DND-41 (cell line): ENCODE measurements at places on chromosomes 7 and 10.

GRCh38 chr10:106355450-106355849 lies 809.1 kb downstream of the SORCS1 start:
- H3K4me3 ChIP-seq = no peak overlapping the region
- no peaks in the 10 kb centered on the region for H3K36me3 ChIP-seq
- no peak for DNase-seq
- no peaks in the 10 kb centered on the region for H3K27me3 ChIP-seq

DNA sequence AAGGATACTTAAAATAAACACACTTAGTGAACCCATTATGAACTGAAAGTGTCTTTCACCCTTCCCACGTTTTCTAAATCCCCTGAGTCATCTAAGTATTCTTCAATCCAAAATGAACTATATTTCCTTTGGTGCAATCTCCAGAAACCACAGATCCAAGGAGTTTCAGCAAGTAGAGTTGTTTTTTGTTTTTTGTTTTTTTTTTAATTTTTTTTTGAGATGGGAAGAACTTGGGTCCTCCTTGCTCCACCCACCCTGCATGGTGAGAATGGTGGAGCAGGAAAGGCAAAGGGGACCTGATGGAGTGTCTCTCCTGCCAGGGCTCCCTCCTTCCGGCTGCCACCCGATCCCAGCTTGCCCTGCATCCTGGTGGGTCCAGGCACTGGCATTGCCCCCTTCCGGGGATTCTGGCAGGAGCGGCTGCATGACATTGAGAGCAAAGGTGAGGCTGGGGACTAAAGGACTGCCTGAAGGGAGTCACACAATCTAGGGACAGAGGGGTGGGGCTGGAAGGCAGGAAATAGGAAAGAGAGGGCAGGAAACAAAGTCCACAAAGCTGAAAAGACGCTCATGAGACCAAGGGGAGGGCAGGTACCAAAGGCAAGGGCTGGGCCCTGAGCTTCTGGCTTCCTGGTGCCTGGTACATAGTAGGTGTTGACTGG lies 12.1 kb downstream of the ATG9B start:
- H3K27me3 ChIP-seq = no peaks in the 10 kb centered on the region
- peaks cover 27% of the 10 kb centered on the region for H3K4me1 ChIP-seq
- H3K4me3 ChIP-seq = no peak overlapping the region
- H3K36me3 ChIP-seq = no peaks in the 10 kb centered on the region
- H3K27ac ChIP-seq = no peak overlapping the region

- no peak overlapping the region for H3K4me3 ChIP-seq
- no peak overlapping the region for H3K27ac ChIP-seq
- DNase-seq = no peak
- no peaks in the 10 kb centered on the region for H3K4me1 ChIP-seq
- no peaks in the 10 kb centered on the region for H3K36me3 ChIP-seq
- no peaks in the 10 kb centered on the region for H3K27me3 ChIP-seq
Observed at GRCh38 chr10:116857156-116857555, 7.9 kb downstream of the ENO4 start.

DNA sequence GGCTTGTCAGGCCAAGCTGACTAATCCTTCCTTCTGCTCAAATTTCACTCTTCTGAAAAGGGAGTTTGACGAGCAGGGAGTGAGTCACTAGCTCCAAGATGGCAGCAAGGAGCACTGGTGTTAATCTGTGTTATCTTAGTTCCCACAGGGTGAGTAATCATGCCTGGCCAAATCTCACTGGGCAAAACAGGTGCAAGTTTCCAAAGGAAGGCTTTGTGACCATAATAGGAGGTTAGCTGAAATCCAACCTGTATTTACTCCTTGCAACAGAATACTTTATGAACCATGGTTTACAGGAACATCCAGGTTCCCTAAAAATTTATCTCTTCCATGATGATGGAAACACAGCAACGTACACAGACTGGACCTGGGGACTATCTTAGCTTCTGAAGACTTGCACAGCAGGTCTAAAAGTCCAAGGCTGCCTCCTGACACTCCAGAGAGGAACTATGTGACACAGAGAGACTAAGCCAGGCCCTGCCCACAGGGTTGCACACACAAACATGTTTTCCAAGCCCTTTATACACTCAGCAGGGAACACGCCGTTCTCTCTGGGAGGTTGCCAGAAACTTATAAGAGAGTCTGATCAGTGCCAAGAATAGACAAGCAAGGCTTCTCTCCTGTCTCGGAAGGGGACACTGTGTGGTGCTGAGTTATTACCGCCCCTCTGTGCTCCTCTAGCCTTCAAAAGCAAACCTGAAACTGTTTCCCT lies 46.3 kb downstream of the PDK4 start:
- H3K4me1 ChIP-seq = no peaks in the 10 kb centered on the region; the same call in 1 of the 2 replicates
- no peaks in the 10 kb centered on the region for H3K27me3 ChIP-seq
- no peak for DNase-seq
- no peak overlapping the region for H3K27ac ChIP-seq
- H3K4me3 ChIP-seq = no peak overlapping the region

DNA sequence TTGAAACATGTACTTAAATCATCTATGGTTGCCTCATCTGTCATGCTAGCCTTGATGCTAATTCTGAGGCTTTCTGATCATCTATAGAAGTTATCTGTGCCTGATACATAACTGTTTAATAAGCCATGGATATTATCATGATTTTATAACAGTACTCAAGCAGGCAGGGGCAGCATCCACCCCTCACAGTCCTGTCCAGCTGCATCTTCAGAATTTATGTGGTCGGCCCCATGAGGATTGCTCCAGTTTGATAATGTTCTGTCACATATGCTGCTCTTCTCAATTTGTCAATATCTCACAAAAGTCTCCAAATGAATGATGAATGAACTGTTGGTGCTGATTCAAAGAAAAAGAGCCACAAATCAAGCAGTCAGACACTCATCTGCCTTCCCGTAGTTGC lies 335.1 kb upstream of the POM121L12 start:
- no peak overlapping the region for H3K27ac ChIP-seq
- H3K4me3 ChIP-seq = no peak overlapping the region
- no peaks in the 10 kb centered on the region for H3K27me3 ChIP-seq

- no peaks in the 10 kb centered on the region for H3K36me3 ChIP-seq
- H3K4me3 ChIP-seq = no peak overlapping the region
- no peak for DNase-seq
- H3K27me3 ChIP-seq = no peaks in the 10 kb centered on the region
Observed at GRCh38 chr10:121615435-121615793, 17.2 kb upstream of the FGFR2 start.

- no peak for DNase-seq
- H3K27ac ChIP-seq = no peak overlapping the region
- no peaks in the 10 kb centered on the region for H3K4me1 ChIP-seq
- no peaks in the 10 kb centered on the region for H3K27me3 ChIP-seq
- no peaks in the 10 kb centered on the region for H3K36me3 ChIP-seq
Observed at GRCh38 chr7:47654672-47655298, 72.9 kb upstream of the TNS3 start.

- H3K27me3 ChIP-seq = no peaks in the 10 kb centered on the region
- no peak overlapping the region for H3K27ac ChIP-seq
- no peak overlapping the region for H3K4me3 ChIP-seq
- no peaks in the 10 kb centered on the region for H3K4me1 ChIP-seq
Observed at GRCh38 chr10:75593692-75594556, 162.5 kb downstream of the LRMDA start.

DNA sequence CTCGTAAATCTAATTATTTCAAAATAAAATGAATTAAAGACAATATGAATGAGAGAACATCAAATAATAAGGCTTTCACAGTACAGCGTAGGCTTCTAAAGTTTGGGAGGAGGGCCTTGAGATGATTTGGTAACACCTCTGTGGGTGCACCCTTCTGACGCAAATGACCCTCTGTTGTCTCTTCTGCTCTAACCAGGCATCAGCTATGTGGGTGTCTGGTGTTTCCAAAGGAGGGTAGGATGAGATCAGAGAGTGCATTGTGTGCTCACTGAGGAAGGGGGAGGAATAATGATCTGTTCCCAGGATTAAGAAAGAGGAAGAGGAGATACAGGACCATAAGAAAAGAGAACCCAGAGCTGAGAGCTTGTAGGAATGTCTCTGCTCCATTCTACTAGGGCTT lies 420.4 kb downstream of the SDK1 start:
- peaks cover 3% of the 10 kb centered on the region for H3K27me3 ChIP-seq
- DNase-seq = no peak
- H3K36me3 ChIP-seq = no peaks in the 10 kb centered on the region
- no peaks in the 10 kb centered on the region for H3K4me1 ChIP-seq
- no peak overlapping the region for H3K4me3 ChIP-seq

- peaks cover 3% of the 10 kb centered on the region for H3K27me3 ChIP-seq
- no peak overlapping the region for H3K27ac ChIP-seq
- no peak overlapping the region for H3K4me3 ChIP-seq
- H3K36me3 ChIP-seq = no peaks in the 10 kb centered on the region
- H3K4me1 ChIP-seq = no peaks in the 10 kb centered on the region
- no peak for DNase-seq
Observed at GRCh38 chr7:74037609-74038008, 9.6 kb downstream of the ELN start.

DNA sequence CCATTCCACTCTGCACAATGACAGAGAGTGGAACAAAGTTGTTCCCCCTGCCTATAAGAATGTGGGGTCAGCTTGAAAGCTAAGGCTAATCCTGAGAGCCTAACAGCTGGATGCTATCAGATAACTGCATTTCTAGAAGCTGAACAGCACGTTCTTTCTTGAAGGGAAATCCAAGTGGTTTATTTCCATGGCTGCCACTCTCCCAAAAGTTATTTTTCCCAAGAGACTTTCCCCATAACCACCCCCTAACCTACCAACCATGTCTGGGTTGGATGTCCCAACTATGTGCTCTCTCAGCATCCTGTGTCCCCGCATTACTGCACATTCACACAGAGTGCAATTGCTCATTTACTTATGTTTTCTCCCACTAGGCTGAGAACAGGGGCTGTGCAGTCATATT lies 140.7 kb upstream of the ANKRD1 start:
- peaks cover 16% of the 10 kb centered on the region for H3K4me1 ChIP-seq
- H3K27ac ChIP-seq = peak overlapping the region; percentile 43
- H3K4me3 ChIP-seq = no peak overlapping the region
- H3K27me3 ChIP-seq = no peaks in the 10 kb centered on the region
- no peak for DNase-seq

DNA sequence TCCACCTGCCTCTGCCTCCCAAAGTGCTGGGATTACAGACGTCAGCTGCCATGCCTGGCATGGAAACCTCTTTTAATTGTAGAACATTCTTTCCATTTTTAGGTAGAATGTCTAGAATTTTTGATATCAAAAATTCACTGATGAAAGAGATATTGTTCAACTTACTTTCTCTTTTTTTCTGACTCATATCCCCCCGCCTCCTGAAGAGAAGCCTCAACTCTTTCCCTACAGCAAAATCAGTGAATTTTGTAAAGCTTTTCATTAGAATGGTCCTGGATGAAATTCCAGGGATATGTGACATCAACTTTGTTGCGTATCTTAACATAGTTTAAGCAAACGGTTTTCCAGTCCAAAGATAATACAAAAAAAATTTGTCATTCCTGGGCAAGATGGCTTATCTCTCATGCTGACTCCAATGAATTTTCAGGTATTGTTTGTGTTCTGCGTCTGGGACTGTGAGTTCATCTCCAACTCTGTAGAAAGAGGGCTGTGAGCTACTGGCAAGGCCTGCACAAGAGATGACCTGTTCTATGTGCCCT lies 256.8 kb downstream of the BMPER start:
- H3K4me1 ChIP-seq = no peaks in the 10 kb centered on the region
- no peak overlapping the region for H3K4me3 ChIP-seq
- no peak for DNase-seq

DNA sequence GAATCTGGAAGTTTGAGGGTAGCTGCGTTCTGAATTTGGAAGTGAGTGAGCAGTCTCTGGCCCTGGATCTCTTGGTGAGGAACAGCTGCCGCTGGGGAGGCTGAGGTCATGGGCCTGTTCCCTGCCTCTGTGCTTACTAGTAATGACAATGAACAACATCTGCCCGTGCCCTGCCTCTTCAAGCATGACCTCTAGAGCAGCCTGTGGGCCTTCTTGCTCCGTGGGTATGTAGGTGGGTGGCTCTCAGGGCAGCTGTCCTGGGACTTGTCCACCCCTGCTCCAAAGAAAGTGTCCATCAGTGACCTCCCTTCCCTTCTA lies 186.2 kb downstream of the CXCL12 start:
- H3K36me3 ChIP-seq = no peaks in the 10 kb centered on the region
- no peak for DNase-seq
- no peaks in the 10 kb centered on the region for H3K4me1 ChIP-seq

DNA sequence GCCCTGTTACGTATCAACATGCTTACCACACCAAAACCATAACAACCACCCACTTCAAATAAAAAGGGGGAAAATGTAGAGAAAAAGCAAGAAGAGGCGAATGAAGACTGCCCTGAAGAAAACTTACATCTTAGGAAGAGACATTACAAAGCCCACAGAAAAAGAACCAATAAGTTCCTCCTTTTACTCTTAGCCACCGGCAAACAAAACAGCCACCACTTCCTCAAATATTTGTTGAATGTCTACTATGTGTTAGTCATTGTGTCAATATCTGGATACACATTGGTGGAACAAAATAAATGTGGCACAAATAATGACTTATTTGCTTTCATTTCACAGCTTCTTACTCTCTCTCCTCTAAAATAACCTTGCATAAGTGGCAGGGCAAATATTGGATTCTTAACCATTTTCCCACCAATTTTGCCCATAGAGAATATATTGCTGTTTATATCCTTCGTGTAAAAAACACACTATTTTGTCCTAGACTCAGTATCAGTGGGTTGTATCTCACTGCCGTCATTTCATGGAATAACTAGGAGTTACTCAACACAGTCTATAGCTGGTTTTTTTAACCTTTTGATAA lies 106.8 kb downstream of the ANK3 start:
- no peak for DNase-seq
- H3K27ac ChIP-seq = no peak overlapping the region
- no peaks in the 10 kb centered on the region for H3K4me1 ChIP-seq

- H3K27me3 ChIP-seq = no peaks in the 10 kb centered on the region
- H3K36me3 ChIP-seq = no peaks in the 10 kb centered on the region
- no peaks in the 10 kb centered on the region for H3K4me1 ChIP-seq
- no peak for DNase-seq
- no peak overlapping the region for H3K4me3 ChIP-seq
Observed at GRCh38 chr7:24955313-24955712, 24.7 kb downstream of the OSBPL3 start.

- no peaks in the 10 kb centered on the region for H3K36me3 ChIP-seq
- no peaks in the 10 kb centered on the region for H3K27me3 ChIP-seq
Observed at GRCh38 chr7:12570534-12571461, at the start of gene SCIN. SCIN (plus strand) TSS chr7:12570720; CDS start chr7:12570787, 67 bp downstream.

- H3K4me1 ChIP-seq = no peaks in the 10 kb centered on the region
- H3K4me3 ChIP-seq = no peak overlapping the region
- no peaks in the 10 kb centered on the region for H3K36me3 ChIP-seq
- DNase-seq = no peak
- no peak overlapping the region for H3K27ac ChIP-seq
- H3K27me3 ChIP-seq = peaks cover 6% of the 10 kb centered on the region
Observed at GRCh38 chr10:78476156-78476555, 442.5 kb downstream of the RPS24 start.

GRCh38 chr10:105969884-105970377 lies 1194.6 kb downstream of the SORCS1 start:
- no peak overlapping the region for H3K27ac ChIP-seq
- no peaks in the 10 kb centered on the region for H3K36me3 ChIP-seq
- H3K27me3 ChIP-seq = no peaks in the 10 kb centered on the region
- H3K4me3 ChIP-seq = no peak overlapping the region
- H3K4me1 ChIP-seq = no peaks in the 10 kb centered on the region
- DNase-seq = no peak
